RKO (cell line): ENCODE measurements at places on chromosomes 6 and 20.
A peak's percentile ranks its signal among the peaks of the same experiment; 100 is the strongest.

- peak; percentile 72 for DNase-seq
Observed at GRCh38 chr20:38751360-38751976, 3.2 kb downstream of the ACTR5 start.

- no peak for DNase-seq
Observed at GRCh38 chr6:10425975-10426780, 11.3 kb upstream of the TFAP2A start.

DNA sequence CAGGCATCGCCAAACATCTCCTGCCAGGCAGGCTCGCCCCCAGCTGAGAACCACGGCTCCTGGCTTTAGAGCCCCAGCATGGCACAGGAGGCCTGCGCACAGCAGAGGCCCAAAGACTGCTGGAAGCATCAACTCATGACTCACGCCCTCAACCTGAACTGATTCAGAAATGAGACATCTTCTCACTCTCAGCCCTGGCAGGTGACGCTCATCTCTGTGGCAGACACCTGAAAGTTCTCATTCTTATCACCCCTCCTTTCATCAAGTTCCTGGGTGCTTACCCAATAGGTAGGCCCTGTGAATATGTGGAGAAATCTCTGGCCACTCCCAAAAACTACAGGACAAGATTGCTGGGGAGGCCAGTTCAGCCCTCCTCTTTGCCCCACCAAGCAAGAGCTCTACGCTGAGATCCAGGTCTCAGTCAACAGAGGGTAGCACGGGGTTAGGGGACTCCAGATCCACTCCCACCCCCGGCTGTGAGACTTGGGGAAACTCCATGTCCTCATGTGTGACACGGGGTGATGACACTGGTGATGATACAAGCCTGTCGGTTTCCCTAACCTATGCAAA, 11.3 kb downstream of the NFATC2 start:
- no peak for DNase-seq

- no peak for DNase-seq
Observed at GRCh38 chr20:61728786-61729770, 336.6 kb downstream of the TAF4 start.

GRCh38 chr6:156587751-156588301, 189.4 kb upstream of the ARID1B start:
- DNase-seq: no peak

DNA sequence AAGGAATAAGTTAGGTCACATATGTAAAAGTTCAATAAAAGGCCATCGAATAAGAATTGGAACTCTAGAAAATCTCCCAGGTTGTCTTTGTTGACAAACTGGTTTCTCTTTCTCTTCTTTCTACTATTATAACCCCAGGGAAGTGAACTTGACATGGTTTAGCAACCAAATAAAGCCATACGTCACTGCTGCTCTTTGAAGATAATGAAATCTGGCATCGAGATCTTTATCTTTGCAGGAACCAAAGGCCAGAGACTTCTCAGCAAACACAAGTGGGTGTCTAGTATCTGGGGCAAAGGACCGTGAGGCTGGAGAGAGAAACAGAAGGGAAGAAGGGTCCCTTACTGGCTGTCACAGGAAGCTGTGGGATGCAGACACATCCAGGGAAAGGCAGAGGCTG, 286.7 kb upstream of the CDYL start:
- DNase-seq: no peak

DNA sequence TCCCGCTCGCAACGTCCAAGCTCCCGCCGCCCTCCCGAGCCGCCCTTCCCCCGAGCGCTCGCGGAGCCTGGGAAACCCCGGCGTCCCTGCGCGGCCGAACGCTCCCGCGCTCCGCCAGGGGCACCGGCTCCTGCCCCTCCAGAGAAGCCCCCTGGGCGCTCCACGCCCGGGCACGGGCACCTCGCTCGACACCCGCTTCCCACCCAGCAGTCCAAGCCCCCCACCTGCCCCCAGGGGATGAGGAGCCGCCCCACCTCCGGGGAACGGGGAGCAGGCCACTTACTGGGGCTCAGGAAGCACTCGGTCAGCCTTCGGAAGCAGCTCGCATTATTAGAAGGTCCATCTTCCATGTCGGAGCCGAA, 1.4 kb downstream of the PDE10A start:
- no peak for DNase-seq

GRCh38 chr6:159461266-159461665, 231.8 kb downstream of the SOD2 start:
- no peak for DNase-seq
